ENCODE measurements at places on chromosomes 13 and 19. TPM values are rescaled to one million over a fixed set of nuclear protein-coding genes. Genes with fewer than 3 reads are reported as not detected.

The FAM216B gene
- total RNA-seq = 0.05 TPM

DNA sequence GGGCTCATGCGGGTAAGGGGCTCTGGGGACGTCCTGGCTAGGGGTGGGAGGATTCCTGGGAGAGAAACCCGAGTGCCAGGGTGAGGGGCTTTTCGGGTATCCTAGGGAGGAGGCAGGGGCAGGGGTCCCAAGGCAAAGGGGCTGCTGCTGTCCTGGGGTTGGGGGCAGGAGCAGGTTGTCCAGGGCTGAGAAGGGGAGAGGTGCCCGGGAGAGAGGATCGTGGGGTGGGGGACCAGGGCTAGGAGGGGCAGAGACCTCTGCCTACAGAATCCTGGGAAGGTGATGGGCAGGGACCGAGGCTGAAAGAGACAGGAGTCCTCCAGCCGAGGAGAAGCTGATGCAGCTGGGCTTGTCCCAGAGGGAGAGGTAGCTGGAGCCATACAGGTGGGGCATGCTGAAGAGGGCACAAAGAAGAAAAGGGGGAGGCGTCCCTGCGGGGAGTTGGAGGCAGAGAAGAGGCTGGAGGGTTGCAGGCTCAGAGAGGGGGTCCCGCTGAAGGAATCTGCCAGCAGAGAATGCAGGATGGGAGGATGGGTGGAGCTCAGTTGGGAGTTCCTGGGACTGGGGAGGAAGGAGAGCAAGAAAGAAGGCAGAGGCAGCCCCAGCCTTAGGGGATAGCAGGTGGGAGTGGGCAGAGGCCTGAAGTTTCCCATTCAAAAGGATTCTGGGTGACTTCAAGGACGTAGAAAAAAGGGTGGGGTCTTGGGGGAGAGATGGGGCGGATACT, 574 bp downstream of the CYP2S1 start:
- H3K4me1 ChIP-seq = no peaks in the 10 kb centered on the region
- H3K27me3 ChIP-seq = no peaks in the 10 kb centered on the region
- peak overlapping the region; percentile 68 for H3K4me3 ChIP-seq
- no peak for DNase-seq
- H3K36me3 ChIP-seq = no peaks in the 10 kb centered on the region
- 0 out of 2 replicates have a peak overlapping the region, but pooled peaks have one; percentile 29 for H3K27ac ChIP-seq

- no peak overlapping the region for H3K4me3 ChIP-seq
- no peaks in the 10 kb centered on the region for H3K4me1 ChIP-seq
- no peak for DNase-seq
Observed at GRCh38 chr19:54271106-54271505, 9.8 kb downstream of the LILRB2 start.

GRCh38 chr13:109655611-109656010, 130.8 kb downstream of the IRS2 start:
- H3K27ac ChIP-seq = no peak overlapping the region
- no peaks in the 10 kb centered on the region for H3K36me3 ChIP-seq
- DNase-seq = no peak
- H3K4me1 ChIP-seq = no peaks in the 10 kb centered on the region
- H3K27me3 ChIP-seq = no peaks in the 10 kb centered on the region

GRCh38 chr13:69857183-69857821, 250.3 kb upstream of the ATXN8OS start:
- no peaks in the 10 kb centered on the region for H3K27me3 ChIP-seq
- no peak overlapping the region for H3K4me3 ChIP-seq
- H3K36me3 ChIP-seq = no peaks in the 10 kb centered on the region
- no peaks in the 10 kb centered on the region for H3K4me1 ChIP-seq
- peak; percentile 10 for DNase-seq

- DNase-seq = no peak
- H3K4me1 ChIP-seq = peaks cover 14% of the 10 kb centered on the region
- H3K27ac ChIP-seq = no peak overlapping the region
- H3K36me3 ChIP-seq = no peaks in the 10 kb centered on the region
- no peaks in the 10 kb centered on the region for H3K27me3 ChIP-seq
Observed at GRCh38 chr19:591099-591958, 1.6 kb downstream of the HCN2 start.

DNA sequence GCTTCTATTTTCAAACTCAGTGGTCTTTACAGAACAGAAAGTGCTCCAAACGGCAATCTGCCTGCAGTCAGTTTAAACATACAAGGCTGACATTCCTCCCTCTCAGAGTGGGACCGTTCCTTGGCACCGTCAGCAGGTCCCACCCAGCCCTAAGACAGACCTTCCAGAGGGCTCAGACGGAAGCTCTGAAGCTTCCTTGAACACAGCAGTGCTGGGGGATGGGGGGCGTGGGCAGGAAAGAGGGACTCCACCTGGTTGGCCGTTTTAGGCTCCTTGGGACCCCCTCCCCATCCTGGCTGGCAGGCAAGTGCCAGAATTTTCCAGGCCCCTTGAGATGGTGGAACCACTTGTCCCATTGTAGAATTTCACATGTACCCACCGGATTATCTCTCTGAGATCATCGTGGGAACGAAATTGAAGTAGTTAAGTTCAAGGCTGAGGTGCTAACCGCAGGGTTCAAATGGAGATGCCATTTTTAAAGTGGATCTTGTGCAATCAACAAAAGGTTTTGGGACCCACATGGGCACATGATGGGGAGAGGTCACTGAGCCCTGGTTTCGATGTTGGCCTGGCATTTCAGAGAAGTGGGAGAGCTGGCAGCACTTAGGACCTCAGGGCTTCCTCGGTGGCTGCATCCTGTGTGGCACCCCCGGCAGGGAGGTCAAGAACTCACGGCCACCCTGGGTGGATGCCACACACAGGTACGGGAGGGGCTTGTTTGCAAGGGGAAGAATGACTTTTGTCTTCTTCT, 46.2 kb downstream of the KLF2 start:
- H3K36me3 ChIP-seq = no peaks in the 10 kb centered on the region
- H3K4me1 ChIP-seq = no peaks in the 10 kb centered on the region
- H3K4me3 ChIP-seq = no peak overlapping the region
- DNase-seq = no peak

DNA sequence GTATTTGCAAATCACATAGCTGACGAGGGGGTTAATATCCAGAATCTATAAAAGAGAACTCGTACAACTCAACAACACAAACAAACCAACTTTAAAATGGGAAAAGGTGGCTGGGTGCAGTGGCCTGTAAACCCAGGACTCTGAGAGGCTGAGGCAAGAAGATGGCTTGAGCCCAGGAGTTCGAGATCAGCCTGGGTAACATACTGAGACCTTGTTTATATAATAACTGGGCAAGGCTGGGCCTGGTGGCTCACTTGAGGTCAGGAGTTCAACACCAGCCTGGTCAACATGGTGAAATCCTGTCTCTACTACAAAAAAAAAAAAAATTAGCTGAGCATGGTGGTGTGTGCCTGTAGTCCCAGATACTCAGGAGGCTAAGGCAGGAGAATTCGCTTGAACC, 21.8 kb upstream of the TM6SF2 start:
- H3K27ac ChIP-seq = no peak overlapping the region
- no peak overlapping the region for H3K4me3 ChIP-seq
- no peaks in the 10 kb centered on the region for H3K4me1 ChIP-seq
- H3K36me3 ChIP-seq = 0 out of 2 replicates have a peak, but pooled peaks cover 2% of the 10 kb centered on the region

The C19orf47 gene
- 29.0 TPM for total RNA-seq

GRCh38 chr13:40388617-40389016, 277.8 kb downstream of the FOXO1 start:
- DNase-seq = no peak
- no peaks in the 10 kb centered on the region for H3K36me3 ChIP-seq
- no peak overlapping the region for H3K4me3 ChIP-seq
- H3K27me3 ChIP-seq = no peaks in the 10 kb centered on the region
- H3K27ac ChIP-seq = no peak overlapping the region

The CADM4 gene
- 2.7 TPM for total RNA-seq

GRCh38 chr19:48064509-48064908, 20.6 kb upstream of the CABP5 start:
- no peak overlapping the region for H3K27ac ChIP-seq
- no peaks in the 10 kb centered on the region for H3K27me3 ChIP-seq

GRCh38 chr13:46686171-46686570, 110.8 kb downstream of the ESD start:
- no peak overlapping the region for H3K4me3 ChIP-seq
- no peak for DNase-seq
- no peak overlapping the region for H3K27ac ChIP-seq

DNA sequence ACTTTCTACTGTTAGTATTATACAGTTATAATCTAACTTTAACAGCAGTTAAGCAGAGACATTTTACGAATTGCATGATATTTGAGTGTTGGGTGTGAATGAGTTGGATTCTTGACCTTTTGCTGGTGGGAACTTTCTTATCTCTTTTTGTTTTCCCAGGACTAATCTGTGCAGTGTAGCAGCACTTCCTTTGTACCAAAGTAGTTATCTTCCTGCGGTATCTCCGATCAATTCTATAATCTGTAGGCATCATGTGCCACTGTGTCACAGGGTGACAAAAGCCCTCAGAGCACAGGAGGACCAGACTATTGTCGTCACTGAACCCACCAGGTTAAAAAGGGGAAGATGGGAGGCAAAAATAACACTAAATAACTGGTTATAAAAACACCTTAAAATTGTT, 823.5 kb downstream of the GPC5 start:
- H3K4me3 ChIP-seq = no peak overlapping the region
- no peak overlapping the region for H3K27ac ChIP-seq
- H3K27me3 ChIP-seq = no peaks in the 10 kb centered on the region
- no peak for DNase-seq

The KLHL26 gene
- total RNA-seq = 4.4 TPM

GRCh38 chr13:97116754-97117153, 105.4 kb upstream of the MBNL2 start:
- peaks cover 66% of the 10 kb centered on the region for H3K4me1 ChIP-seq
- no peaks in the 10 kb centered on the region for H3K36me3 ChIP-seq
- no peak for DNase-seq
- peak overlapping the region; percentile 98 for H3K27ac ChIP-seq
- H3K4me3 ChIP-seq = no peak overlapping the region

The ZNF225 gene
- 3.5 TPM for total RNA-seq

DNA sequence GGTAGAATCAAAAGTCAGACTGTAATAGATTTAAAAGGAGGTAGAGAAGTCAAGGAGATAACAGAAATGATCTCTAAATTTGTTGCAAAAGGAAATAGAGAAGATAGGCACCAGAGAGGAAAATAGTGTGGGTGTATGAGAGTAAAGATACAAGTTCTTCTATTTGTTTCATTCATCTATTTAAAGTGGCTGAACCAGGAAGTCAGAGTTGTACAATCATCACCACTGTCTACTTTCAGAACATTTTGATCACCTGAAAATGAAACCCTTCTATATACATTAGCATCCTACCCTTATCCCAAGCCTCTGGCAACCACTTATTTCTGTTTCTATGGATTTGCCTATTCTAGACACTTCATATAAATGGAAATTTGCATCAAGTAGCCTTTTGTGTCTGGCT, 36.7 kb downstream of the INTS6 start:
- peaks cover 4% of the 10 kb centered on the region for H3K36me3 ChIP-seq
- H3K27ac ChIP-seq = no peak overlapping the region
- no peaks in the 10 kb centered on the region for H3K4me1 ChIP-seq
- H3K4me3 ChIP-seq = no peak overlapping the region

The ZNF723 gene
- not detected for total RNA-seq

The TMEM221 gene
- total RNA-seq = 0.39 TPM

- no peak for DNase-seq
- no peaks in the 10 kb centered on the region for H3K36me3 ChIP-seq
Observed at GRCh38 chr19:14379294-14380065, 1.8 kb upstream of the ADGRE5 start.

The KIR3DL1 gene
- total RNA-seq = not detected

GRCh38 chr13:103282571-103283450, 216.6 kb upstream of the SLC10A2 start:
- DNase-seq = no peak
- no peaks in the 10 kb centered on the region for H3K27me3 ChIP-seq
- H3K27ac ChIP-seq = no peak overlapping the region
- no peaks in the 10 kb centered on the region for H3K36me3 ChIP-seq
- H3K4me3 ChIP-seq = no peak overlapping the region
- no peaks in the 10 kb centered on the region for H3K4me1 ChIP-seq

The PCDH20 gene
- total RNA-seq = 3.4 TPM

- no peaks in the 10 kb centered on the region for H3K27me3 ChIP-seq
- no peak overlapping the region for H3K4me3 ChIP-seq
- no peaks in the 10 kb centered on the region for H3K36me3 ChIP-seq
- no peak overlapping the region for H3K27ac ChIP-seq
Observed at GRCh38 chr13:40186041-40186440, 480.4 kb downstream of the FOXO1 start.
